Activated gamma-delta T cell treated with anti-CD3 and anti-CD28 coated beads, Interleukin-2, amount 50 U/mL, for 16 hours (primary cell): ENCODE measurements at places on chromosomes 7 and 10.

DNA sequence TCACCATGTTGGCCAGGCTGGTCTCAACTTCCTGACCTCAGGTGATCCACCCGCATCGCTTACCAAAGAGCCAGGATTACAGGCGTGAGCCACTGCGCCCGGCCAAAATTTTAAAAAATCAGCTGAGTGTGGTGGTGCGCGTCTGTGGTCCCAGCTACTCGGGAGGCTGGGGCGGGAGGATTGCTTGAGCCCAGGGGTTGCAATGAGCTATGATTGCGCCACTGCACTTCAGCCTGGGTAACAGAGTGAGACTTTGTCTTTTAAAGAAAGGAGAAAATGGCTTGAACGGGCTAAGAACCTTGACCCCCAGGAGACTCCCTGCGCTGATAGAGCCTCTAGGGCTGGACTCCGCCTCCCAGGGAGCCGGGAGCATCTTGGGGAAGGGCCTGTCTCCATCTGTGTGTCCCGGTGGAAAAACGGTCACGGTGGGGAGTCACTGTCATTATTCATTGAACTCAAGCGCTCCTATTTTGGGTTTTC lies 760 bp upstream of the KCTD7 start:
- no peak for DNase-seq

DNA sequence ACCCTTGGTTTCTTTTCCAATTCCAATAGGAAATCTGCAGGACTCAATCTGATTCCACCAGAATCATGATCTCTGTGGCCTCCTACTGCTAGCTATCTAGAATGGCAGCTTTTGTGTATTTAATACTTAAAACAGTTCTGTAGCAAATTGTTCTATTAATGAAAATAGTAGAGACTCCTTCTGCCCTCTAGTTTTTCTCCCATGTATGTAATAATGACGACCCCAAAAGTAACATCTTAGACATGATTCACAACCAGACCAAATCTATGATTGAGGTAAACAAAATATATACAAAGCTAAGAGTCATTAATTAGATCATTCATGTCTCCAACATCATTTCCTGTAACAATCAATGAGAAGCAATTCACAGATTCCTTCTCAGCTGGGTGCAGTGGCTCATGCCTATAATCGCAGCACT lies 259.1 kb upstream of the MKLN1 start:
- no peak for DNase-seq

- DNase-seq = no peak
Observed at GRCh38 chr10:5587151-5588079, 62.7 kb downstream of the CALML3 start.

GRCh38 chr10:75508814-75509306 lies 77.4 kb downstream of the LRMDA start:
- no peak for DNase-seq

DNA sequence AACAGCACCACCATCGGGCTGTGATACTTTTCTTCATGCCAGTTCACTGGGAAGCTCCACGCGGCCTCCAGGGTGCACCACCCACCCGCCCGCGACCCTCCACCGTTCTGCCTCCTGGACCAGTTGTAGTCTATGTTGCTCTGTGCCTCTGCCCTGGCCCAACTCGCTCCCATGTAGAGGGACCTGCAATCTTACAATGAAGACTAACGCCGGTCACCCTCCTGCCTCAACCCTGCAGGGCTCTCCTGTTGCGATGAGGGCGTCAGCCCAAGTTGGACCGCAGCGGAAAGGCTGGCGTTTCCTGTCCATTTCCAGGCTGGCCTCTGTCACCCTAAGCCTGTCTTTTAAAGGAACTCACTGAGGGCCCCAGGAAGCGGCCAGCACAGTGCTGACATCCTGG lies 34.9 kb downstream of the IL15RA start:
- DNase-seq = no peak

DNA sequence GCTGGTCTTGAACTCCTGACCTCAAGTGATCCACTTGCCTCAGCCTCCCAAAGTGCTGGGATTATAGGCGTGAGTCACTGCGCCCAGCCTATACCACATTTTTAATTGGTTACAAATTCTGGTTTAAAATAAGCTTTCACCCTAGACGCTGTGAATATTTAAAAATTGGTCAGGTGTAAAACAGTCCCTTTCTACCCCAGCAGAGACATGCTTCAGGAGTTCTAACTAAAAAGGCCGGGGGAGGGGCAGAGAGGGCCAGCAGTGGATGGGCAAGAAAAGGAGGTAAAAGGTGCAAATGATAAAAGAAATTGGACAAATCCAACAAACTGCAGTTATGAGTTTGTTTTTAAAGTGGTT lies 70.0 kb downstream of the WAPL start:
- DNase-seq = no peak

DNA sequence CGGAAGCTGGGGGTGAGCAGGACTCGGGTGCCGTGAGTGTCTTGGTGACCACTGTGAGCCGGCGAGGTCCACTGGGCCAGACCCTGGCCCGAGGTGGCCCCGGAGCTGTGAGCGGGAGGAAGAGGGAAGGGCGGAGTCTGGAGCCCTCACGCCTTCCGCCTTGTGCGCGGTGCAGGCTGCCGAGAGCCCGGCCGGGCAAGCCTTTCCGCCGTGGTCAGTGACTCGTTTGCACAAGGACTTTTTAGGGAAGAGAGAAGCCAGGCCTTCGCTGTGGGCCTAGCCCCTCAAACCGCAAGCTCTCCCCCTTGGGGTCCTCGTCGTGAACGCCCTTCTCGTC lies 40.9 kb upstream of the ZNF32 start:
- DNase-seq = no peak

- no peak for DNase-seq
Observed at GRCh38 chr10:117805139-117805538, 241.6 kb downstream of the RAB11FIP2 start.

DNA sequence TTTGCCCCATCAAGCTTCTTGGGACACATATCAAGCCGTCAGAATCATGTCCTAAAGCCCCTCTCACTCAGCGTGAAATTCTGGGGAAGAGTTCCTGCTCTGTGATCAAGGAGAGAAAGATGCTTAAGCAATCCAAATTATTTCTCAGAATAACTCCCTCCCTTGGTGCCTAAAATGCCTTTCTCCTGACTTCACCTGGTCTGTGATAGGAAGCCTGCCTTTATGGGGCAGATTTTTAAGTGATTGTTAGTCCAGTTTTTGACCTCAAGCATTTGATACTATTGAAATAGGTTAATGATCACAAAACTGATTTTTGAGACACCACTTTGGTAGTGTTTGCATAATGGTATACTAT lies 76.4 kb upstream of the MAGI2 start:
- no peak for DNase-seq

GRCh38 chr7:11473220-11473619 lies 358.8 kb downstream of the THSD7A start:
- no peak for DNase-seq

DNA sequence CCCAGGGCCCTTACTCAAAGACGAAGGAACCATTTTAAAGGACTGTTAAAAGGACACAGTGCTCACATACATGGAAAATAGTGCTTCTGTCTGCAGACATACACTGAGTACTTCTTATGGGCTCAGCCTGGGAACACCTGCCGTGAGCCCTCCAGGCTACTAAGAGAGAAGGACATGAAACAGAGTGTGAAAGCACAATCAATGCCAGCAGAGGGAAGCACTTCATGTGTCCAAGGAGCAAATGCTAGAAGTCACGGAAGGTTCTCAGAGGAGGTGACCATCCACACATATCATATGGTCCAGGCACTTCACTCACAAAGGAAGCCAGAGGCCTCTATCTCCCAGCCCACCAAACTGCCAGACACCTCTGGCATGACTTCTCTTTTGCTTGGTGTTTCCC lies 15.5 kb downstream of the ELMO1 start:
- DNase-seq = no peak

DNA sequence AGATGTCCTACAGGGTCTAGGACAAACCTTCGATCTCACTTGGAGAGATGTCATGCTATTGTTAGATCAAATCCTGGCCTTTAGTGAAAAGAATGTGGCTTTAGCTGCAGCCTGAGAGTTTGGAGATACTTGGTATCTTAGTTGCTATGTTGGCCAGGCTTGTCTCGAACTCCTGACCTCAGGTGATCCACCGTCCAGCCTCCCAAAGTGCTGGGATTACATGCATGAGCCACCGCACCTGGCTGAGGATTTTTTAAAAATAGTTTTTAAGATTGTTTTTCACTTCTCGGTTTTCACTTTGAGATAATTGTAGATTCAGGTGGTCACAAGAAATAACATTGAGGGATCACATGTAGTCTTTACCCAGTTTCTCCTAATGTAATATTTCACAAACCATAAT lies 738.3 kb upstream of the POM121L12 start:
- no peak for DNase-seq

DNA sequence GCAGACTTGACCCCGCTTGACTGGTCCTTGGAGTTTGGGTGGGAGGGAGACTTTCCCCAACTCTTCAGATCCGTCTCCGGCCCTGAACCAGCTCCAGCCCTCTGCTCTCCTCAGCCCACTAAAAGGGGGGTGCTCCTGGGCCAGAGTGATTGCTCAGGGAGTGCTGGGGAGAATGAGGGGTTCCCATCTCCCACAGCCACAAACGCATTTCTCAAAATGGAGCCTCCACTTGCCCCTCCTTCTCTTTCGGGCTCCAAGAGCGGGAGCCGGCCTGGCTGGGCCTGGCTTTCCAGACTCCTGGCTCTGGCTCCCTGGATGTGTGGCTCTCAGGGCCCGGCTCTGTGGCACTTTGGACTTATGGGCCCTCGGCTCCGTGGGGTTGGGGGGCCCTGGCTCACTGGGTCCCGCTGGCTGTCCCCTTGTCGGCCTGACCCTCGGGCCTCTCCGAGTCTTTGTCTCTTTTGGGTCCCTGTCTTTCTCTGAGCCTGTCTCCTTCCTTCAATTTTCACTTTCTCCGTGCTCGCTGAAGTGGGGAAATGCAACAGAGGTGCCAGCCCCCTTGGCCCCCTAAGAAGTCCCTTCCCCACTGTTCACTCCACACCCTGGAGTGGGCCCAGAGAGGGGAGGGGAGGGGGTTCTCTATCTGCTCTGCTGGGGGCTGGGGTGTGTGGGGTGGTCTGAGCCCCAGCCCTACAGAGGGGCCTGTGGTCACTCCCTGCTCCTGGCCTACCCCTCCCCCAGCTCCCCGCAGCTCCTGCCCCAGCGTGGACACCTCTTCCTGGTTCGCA lies 713 bp downstream of the LZTS2 start:
- DNase-seq = no peak

- no peak for DNase-seq
Observed at GRCh38 chr7:135665042-135665441, 2.7 kb downstream of the STMP1 start.

DNA sequence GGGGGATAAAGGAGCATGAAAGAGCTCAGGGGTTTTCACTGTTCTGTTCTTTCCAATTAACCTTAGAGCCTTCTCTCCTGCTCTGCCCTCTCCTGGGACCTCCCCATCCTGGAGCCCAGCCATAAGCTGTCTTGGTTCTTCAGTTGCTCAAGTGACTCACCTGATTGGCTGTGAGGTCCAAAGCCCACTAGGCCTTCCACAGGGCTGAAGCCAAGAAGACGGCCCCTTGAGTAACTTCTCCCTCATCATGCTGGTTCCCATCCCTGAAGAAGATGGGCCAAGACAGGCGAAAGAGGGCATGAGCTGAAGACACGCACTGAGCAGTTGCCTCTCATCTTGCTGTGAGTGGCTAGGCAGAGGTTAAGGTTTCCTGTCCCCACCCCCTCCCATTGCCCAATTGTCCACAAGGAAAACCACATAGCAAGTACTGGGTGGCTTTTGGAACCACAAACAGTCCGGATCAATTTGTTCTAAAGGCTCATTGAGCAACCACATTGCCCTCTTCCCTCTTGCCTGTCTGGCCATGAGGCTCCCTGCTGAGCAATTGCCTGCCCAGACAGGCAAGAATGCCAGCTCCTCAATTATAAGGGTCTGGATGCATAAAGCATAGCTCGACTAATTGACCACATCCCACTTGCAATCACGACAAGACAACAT lies 43.9 kb upstream of the GPAM start:
- DNase-seq = no peak

DNA sequence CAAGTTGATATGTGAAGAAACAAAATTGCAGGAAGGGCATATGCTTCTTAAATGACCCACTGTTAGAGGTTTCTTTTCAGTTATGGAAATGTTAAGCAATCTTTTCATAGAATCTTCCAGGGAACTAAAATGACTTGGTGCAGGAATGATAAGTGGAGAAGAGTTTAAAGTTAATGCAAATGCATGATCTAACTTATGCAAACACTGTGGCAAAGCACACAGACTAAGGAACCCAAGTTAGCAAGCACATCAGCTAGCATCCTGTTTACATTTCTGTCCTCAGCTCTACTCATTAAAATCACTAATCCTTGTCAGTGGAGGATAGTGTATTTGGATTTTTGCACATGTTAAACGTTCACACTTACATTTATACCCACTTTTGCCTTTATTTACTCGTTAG lies 9.3 kb downstream of the CLCN1 start:
- no peak for DNase-seq

DNA sequence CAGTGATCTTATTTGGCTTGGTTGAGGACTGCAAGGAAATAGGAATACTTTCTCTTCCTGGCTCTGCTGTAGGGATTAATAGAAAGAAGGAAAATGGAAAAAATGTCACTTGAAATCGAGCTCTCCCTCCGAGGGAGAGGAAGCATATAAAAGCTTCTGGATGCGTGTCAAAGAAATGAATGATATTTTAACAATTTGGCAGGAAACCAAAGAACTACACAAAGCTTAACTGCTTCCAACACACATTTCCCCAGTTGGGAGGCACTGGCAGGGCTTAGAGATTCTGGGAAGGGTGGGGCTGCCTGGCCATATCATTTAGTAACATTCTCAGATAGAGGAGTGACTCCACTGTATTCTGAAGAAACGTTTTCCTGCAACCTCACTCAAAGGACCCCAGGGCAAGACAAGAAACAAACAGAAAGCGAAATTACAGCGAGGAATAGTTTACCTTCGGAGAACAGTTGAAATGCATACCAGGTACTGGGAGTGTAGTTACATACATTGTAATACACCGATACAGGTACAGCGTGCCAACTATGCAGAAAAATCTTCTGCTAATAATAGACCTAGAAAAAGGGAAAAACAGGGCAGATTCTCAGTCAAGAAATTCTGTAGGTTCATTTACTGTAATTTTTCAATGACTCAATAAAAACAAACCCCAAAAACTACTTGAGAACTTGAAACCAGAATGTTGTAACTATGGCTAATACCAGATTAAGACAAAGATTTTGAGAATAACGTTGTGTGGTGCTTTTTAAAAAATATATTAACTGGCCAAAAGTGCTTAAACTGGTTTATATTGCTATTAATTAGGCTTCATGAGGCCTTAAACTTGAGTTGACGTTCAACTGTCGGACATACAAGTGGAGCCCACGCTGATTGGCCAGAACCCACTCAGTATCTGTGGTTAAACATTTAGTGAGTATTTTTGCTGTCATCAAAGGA lies 75.7 kb upstream of the ASAH2 start:
- no peak for DNase-seq

DNA sequence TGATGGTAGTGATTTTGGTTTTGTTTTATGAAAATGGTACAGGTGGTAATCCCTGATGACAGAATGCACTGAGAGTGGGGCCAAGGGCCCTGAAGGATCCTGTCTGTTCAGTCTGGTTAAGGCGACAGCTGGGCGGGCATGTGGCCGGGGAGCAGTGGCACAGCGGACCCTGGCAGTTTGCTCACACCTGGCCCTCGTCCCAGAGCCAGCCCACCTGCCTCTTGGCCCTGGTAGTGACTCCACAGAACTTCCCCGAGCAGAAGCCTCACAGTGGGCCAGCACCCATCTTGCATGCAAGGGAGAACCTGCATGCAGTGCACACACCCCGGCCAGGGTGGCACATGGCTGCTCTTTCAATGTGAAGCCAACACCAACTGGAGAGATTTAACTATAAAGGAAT lies 82.8 kb downstream of the ALOX5 start:
- no peak for DNase-seq

- DNase-seq = no peak
Observed at GRCh38 chr7:115449689-115450088, 527.8 kb downstream of the MDFIC start.
